Activated T-cell treated with anti-CD3 and anti-CD28 coated beads, Interleukin-2, amount 50 U/mL, for 48 hours (primary cell): ENCODE measurements at places on chromosomes 6 and 20.

DNA sequence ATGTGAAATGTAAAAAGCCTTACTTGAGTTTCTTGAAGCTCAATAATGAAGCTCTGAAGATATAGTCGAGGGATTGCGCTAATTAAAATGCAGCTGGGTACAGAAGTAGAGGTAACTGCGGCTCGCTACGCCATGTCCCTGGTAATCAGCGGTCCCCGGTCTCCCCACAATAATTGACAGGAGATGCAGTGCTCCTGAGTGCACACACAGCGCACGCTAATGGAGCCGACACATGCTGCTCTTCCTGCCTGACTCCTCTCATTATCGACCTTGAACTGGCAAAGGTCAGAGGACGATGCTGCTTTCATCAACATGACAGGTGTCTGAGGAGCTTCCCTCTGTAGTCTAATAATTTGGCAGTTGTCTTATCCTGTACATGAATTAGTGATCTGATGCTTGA lies 365.9 kb downstream of the RNF144B start:
- DNase-seq = no peak

DNA sequence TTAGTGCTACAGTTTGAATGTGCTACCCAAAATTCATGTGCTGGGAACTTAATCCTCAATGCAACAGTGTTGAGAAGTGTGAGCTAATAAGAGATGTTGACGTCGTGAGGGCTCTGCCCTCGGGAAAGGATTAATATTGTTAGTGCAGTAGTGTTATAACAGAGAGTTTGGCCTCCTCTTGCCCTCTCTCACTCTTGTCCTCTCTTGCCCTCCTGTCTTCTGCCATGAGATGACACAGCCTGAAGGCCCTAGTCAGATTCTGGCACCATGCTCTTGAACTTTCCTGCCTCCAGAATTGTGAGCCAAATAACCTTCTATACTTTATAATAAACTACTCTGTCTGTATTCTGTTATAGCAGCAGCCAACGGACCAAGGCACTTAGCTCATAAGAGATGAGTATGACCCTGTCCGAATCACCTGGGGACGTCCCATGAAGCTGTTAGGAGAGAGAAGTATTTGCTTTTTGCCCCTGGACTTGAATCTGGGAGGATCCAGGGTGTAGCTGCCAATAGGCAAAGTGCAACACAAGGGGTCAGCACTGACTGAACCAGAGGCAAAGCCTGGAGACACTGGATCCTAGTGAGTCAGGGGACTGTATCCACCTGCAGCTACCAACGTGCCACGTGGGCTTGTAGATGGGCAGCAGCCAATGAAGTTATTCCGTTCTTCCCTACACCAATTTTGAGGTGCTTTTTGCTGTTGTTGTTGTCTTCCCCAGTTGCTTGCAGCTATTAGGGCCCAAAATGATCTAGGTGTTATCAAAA lies 233.7 kb downstream of the THBS2 start:
- DNase-seq = no peak

DNA sequence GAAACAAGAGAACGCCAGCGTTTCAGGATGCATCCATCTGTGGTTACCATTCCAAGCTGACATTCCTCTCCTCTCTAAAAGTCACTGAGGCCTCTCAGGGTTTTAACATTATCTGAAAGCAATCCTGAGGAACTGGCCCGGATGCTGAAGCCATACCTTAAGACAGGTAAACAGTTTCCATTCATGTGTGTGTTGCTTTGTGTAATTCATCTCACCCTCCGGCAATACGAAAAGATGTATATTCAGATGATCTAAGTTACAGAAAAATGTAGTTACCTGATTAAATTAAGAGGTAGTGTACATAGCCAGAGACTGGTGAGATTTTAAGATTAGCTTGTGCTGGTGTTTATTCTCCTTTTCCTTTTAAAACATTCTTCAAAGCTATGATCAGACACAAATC lies 68.4 kb upstream of the BACH2 start:
- DNase-seq = no peak

DNA sequence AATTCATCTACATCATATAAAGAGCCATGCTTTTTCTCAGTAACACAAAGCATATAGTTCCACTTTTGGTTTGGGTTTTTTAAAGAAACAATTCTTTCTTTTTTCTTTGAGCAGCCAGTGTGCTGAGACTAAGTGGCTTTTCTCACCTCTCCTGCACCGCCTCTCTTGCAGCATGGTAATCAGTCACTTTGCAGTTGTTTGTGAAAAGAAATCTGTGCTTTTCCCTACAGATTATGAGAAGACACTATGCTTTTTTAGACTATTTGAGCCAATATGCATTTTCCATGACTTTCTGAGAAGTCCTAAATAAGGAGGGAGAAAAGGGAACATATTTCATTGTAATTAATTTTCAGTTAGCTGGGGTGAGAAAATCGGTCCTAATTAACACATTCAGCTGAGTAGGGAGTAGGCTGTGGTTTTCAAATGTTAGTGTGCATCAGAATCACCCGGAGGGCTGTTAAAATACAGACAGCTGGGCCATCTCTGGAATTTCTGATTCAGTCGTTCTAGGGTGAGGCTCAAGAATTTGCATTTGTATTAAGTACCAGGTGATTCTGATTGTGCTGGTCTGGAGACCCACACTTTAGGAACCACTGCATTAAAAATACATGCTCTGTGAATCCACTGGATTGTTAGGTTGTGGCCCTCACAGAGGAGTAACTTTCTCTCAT lies 155.2 kb downstream of the TINAG start:
- no peak for DNase-seq

GRCh38 chr6:118316796-118317384 lies 231.2 kb upstream of the PLN start:
- DNase-seq = no peak

DNA sequence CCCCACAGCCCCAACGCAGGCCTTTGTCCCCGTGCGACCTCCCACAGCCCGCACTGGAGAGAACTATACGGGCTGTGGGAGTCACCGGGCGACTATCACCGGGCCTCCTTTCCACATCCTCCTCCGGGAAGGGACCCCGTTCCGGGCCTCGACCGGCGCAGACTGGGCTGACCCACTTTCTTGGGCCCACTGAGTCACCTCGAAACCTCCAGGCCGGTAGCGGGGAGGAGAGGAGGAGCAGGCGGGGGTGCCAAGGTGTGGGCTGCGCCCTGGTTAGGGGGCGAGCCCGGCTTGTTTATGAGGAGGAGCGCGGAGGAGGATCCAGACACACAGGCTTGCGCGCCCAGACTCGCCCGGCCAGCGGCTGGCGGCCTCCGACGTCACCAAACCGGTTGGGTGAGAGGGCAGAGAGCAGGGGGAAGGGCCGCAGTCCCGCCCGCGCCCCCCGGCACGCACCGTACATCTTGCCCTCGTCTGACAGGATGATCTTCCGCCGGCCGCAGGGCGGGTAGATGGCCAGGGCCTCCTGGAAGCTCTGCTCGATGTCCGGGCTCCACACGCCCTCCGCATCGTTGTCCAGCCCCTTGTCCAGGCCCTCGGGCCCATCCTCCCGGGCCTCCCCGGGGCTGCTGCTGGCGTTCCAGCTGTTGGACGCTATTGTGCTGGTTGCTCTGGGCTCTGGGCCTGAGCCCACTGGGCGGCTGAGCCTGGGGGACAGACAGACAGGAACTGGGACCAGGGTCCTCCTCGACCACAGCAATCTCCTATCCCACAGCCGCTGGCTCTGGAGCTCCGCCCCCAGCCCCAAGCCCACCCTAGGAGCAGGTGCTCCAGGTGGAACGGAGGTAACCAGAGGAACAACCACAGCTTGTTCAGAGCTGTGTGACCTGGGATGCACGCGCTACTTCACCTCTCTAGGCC lies 10.6 kb downstream of the TEAD3 start:
- DNase-seq = no peak

GRCh38 chr20:58847463-58847862 lies 3.2 kb downstream of the GNAS-AS1 start:
- no peak for DNase-seq

- no peak for DNase-seq
Observed at GRCh38 chr6:170094686-170095272, 196.1 kb downstream of the DLL1 start.

GRCh38 chr6:112086744-112087135 lies 542 bp downstream of the TUBE1 start:
- no peak for DNase-seq

DNA sequence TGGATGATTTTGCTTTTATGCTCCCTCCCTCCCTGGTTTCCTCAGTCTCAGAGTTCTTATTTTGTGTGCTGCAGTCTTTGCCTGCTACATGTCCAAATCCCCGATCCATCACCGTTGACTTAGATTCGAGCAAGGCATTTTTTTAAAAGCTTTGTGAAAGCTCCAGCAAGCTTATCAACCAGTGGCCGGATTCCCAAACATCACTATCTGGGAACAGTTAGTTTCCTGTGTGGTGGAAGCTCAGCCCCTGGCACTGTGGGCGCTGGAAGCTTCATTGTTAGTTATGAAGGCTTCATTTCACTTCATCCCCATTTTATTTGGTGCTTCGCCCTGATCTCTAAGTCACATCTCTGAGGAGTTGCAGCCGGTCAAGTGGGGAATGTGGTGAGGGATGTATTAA lies 44.7 kb downstream of the DEK start:
- no peak for DNase-seq
